ENCODE measurements at places on chromosomes 4 and X.

DNA sequence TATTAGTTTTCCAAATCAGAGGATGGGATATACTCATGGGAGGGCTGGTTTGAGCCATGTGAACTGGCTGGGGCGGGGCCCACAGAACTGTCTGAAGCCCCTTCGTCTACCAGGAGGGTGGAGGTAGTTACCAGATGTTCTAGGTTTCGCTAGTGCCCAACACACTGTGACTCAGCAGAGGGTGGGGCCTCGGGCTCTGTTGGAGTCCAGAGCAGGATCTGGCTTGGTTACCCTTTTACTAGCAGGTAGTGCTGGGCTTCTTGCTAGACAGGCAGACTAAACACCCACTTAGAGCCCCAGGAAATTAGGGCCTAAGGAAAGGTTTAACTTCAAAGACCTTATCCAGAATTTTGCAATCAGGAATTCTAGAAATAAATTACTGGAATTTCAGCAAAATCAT is 56.2 kb upstream of the CHRDL1 start:
- DNase-seq, result no peak

DNA sequence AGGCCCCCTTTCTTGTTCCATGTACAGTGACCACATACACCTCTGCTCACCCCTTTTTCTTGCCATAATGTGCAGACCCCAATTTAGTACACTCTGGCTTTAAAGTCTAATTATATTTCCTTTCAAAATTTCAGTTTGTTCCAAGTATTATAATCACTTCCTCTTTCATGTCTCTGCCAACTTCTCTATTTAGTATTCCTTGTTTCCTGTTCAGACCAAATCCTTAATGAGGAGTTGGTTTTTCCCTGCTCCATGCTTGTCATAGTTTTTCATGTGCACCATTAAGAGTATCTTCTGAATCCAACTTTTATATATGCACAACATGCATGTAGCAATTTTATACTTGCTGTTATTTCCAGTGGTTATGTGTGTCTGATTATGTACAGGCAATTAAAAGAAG is 32.3 kb downstream of the USP53 start:
- no peak for DNase-seq

GRCh38 chrX:7127056-7127455 is 20.5 kb upstream of the STS start:
- DNase-seq, result no peak

- no peak for DNase-seq
Observed at GRCh38 chr4:54315561-54316538, 86.8 kb downstream of the PDGFRA start.

DNA sequence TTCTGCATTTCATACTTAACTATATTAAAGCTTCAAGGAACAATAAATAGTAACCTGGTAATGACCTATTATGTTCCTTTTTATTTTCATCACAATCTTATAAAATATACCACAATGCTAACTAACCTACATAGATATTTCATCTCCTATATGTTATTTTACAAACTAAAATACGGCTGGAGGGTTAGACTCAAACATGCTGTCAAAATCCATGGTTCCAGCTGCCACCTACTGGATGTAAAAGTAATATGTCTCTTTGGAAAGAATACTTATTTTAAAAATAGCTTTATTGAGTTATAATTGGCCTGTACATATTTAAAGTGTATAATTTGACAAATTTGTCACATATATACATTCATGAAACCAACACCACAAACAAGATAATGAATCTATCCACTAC is 15.0 kb downstream of the RGN start:
- no peak for DNase-seq

DNA sequence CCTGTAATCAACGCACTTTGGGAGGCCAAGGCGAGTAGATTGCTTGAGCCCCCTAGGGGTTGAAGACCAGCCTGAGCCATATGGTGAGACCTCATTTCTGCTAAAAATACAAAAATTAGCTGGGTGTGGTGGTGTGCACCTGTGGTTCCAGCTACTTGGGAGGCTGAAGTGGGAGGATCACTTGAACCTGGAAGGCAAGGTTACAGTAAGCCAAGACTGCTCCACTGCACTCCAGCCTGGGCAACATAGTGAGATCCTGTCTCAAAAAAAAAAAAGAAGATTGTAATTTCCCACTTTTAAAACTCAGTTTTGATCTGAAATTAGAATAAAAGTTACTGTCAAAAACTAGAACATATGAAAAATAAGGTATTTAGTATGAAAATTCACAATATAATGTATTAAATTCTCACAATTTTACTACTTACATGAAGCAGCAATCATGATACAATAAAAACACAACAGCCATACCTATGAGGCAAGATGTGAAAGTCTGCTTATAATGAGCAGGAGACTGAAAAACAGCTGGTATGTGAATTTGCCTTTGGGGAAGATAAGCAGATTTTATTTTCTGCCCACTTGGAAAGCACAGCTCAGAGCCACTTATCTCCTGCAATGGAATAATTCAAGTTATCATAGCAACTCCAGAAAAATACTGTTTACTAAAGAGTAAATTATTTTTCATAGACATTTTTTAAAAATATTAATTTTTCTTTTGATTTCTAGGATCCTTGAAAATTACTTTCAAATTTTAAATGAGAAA is 50.6 kb downstream of the ZGRF1 start:
- DNase-seq, result no peak

DNA sequence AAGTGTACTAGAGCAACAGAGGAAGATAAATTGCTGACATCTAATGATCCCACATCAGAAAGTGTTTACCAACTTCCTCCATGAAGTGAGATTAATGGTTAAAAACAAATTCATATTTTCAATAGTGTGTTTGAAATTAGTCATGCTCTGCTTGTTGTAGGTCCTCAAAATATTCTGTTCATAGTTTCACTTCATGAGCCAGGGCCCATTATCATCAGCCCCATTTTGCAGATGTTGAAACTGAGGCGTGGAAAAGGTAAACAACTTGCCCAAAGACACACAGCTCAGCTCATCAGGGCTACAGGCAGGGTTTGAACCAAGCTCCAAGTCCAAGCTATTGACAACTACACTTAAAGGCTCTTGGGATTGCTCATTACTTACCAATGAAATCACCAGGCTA is 103.5 kb upstream of the PPARGC1A start:
- DNase-seq, result no peak

GRCh38 chr4:52265781-52266525 is 214.8 kb downstream of the SPATA18 start:
- no peak for DNase-seq

Measured in NCI-H1436 treated with DMSO at 0.1 percent for 48 hours (cell line).